ENCODE measurements at places on chromosomes 7 and 10.

DNA sequence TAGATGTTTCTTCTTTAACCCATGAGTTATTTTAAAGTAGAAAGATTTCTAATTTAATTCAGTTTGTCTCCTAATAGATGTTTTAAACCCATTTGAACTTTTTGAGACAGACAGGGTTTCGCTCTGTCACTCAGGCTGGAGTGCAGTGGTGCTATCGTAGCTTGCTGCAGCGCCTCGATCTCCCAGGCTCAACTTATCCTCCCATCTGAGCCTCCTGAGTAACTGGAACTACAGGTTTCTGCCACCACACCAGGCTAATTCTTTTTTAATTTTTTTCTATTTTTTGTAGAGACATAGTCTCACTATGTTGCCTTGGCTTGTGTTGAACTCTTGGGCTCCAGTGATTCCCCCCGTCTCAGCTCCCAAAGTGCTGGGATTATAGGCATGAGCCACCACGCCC is 53.0 kb upstream of the RAB18 start:
- DNase-seq = no peak

DNA sequence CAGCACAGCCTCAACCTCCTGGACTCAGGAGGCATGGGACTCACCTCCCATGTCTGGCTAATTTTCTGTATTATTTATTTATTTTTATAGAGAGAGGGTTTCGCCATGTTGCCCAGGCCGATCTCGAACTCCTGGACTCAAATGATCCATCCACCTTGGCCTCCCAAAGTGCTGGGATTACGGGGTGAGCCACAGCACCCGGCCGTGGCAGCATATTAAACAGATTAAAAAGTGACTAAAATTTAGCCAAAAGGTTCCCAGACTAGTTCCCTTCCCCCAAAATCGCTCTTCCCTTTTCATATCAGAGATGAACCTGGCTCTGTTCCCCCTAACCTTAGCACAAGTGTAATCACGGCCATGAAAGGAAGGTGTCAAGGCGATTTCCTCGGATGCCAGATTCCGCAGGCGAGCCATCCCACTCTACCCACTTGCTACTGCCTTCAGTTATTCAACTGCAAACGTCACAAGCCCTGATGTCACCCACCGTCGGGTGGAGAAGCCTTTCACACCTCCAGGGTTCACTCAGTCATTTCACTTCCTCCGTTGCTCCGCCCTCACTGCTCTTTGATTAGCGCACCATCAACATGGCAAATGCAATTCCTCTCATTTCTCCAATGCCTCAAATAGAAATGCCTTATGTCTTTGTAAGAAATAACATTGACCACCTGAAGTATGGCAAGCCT is 104.7 kb upstream of the RHEB start:
- DNase-seq = no peak

DNA sequence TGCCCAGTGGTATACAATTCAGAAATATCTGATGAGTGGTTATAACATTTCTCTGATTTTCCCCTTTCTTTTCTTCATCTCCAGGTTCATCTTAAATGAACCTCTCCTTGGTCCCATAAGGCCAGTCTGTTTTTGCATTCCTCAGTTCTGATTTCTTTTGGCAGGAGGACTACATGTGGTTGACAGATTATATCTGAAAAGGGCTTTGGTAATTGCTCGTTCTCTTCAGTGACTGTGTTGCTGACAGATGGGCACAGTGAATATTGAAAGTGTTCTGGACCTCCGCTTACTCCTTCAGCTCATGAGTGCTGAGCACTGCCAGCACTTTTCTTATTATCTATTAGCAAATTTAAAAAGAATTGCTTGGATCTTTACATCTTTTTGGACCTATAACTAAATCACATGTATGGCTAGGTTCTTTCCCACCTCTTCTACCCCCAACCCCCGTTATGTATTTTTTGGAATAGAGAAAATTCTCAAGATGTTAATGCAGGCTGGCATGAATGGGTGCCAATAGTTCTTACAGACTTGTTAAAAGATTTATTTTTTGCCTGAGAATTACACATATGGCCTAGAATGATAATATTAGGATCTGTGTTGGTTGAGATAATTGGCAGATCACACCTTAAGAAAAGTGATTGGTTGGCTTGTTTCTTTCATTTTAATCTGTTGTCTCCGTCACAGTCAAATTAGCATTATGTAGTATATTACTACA is 323.0 kb downstream of the EXOC4 start:
- no peak for DNase-seq

GRCh38 chr7:134414109-134414508 is 44.8 kb downstream of the AKR1B1 start:
- no peak for DNase-seq

- no peak for DNase-seq
Measured at GRCh38 chr10:125990974-125991373, 94.6 kb downstream of the FANK1 start.

- DNase-seq = no peak
Measured at GRCh38 chr7:81482600-81483186, 287.2 kb downstream of the HGF start.

GRCh38 chr10:86048973-86049372 is 317.6 kb downstream of the GRID1 start:
- no peak for DNase-seq

DNA sequence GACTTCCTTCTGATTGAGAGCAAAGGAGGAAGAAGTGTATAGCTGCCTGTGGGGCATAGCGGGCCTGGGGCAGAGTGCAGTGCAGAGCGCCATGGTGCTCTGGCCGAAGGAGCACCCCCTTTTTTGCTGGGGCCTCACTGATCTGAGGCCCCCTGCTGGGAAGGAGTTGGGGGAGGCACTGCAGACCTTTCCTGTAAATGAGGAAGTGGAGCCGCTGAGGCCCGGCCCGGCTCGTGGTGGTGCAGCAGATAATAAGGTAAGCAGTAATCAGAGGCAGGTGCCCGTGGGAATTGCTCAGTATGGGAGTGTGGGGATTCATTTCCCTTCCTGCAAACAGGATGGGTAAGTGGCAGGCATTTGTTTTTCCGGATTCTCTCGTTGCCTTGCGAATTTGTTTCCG is 373.7 kb upstream of the MKI67 start:
- DNase-seq = no peak

- peak; percentile 53 for DNase-seq
Measured at GRCh38 chr10:48658243-48658974, 26.3 kb upstream of the WDFY4 start.

DNA sequence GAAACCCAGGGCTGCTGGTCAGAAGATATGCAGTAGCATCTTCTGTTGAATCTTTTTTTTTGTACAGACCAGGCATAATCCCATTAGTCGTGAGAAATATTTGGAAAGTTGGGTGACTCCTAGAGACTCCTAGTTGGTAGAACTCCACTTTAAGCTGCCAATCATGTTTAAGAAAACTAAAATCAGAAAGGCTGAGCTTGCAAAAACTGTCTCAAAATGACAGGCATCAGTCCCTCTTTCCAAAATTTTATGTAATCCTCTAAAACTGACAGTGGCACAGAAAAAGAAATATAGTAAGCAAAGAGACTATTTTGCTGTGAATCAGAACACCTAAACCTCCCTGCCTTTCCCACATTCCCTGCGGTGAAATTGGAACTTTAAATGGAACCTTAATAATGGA is 568.5 kb downstream of the CCSER2 start:
- no peak for DNase-seq

- no peak for DNase-seq
Measured at GRCh38 chr10:69411476-69411875, 5.2 kb downstream of the TACR2 start.

DNA sequence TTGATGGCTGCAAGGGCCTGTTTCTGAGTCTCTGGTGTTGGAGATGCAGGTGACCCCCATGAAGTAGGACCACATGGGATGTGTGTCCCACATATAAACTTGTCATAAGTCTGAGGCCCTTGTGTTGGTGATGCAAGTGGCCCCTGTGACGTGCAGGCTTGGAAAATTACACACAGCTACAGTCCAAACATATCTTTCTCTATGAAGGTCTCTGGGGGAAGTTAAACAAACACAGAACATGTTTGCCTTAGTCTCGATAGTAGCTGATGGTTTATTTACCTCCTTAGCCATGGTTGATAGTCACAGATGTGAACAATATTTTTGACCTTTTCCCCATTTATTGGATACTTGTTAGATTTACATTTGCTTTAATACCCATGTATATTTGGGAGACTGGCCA is 64.7 kb downstream of the ADCY1 start:
- no peak for DNase-seq

DNA sequence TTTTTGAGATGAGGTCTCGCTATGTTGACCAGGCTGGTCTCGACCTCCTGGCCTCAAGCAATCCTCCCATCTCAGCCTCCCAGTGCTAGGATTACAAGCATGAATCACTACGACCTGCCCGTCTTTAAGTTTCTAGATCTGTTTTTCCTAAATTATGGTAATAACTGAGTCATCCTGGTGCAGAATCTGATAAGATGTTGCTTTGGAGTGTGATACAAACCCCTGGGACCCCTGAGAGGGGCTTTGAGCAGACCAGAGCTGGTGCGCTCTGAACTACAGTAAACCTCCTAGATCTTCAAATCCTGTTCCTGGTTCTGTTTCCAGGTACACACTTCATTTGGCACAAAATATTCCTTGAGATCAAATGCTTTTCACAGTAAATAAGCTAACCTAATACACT is 34.2 kb downstream of the RPP38 start:
- no peak for DNase-seq

DNA sequence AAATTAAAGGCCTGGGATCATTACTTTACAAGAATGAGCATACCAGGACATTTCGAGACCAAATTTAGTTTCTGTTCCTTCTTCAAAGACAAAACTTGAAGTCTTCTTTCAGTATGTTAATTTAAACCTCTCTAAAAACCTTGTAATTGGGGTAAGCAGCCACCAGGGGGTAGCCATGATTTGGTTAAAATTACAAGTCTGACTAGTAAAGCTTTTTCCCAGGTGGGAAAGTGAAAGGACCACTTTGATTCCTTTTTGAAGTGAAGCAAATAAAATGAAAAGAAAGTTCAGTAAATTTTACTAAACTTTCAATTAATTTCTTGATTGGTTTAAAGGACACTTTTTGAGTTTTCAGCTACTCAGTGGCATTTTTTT is 294.3 kb downstream of the BBS9 start:
- no peak for DNase-seq

DNA sequence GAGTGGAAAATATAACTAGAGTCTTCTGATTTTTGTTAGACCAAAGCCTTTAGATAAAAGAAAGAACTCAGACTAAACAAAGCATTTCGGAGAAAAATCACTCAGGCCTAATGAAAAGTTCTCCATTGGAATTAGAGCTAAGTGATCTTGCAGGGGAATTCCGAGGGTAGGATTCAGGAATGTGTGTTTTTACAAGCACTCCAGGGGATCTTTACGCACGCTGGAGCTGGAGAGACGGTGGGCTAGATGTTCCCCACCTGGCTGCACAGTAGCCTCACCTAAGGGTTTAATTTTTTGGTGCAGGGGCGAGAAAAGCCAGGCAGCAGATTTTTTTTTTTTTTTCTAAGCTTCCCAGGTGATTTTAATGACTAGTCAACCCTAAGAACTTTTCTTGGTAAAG is 7.9 kb upstream of the PAPSS2 start:
- no peak for DNase-seq

DNA sequence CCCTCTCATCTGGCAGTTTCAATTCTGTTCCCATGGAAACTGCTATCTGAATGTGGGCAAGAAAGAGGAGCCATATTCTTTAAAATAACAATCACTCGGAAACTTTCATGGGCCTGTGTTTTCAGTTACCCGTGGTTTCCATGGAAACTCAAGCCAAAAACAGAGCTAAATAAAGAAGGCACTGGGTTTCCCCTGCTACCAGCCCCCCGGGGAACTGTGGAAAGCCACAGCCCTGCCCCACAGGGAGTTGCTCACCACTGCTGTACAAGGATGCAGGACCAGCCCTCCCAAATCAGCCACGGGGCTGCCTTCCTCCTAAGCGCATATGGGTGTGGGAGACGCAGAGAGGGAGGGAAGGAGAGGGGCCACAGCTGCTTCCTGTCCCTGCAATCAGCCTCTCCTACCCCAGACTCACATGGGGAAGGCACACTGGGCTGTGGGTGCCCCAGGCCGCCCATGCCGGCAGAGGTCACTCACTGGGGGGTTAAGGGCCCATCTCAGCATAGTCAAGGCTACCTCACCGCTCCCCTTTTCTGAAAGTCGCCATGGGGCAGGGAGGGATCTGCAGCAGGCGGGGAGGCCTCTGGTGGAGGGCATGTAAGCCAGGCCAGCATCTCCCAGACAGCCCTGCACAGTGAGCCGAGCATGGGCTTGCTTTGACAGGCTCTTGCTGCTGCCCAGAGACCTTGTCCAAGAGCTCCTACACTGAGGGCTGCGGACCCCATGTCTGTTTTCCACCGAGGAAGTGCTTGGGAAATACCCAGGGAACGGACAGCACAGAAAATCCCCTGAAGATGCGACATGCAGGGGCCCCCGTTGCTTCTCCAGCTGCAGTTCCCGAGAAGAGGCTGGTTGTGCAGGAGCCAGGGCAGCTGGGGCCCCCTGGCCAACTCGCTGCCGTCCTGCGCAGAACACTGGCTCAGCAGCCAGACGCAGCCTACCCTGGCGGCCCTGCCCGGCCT is 157.3 kb upstream of the PPP2R2D start:
- DNase-seq = peak; percentile 58

DNA sequence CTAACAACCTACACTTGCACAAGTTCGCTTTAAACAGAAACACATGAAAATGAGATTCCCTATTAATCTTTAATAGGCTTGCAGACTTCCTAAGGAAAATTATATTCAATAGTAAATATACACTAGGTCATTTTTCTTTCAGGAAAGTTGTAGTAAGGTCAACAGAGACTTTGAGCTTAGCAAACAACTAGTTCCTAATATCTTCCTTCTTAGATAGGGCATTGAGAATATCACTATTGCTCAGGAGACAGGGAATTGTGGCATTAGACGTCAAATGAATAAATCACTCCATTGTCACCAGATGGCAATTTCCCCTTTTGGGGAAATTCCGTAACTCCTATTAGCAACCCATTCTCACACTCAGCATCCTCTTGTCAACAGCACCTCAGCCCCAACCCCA is 164.9 kb downstream of the GFRA1 start:
- no peak for DNase-seq

GRCh38 chr10:61609701-61610100 is 53.0 kb upstream of the CABCOCO1 start:
- no peak for DNase-seq

- no peak for DNase-seq
Measured at GRCh38 chr10:93333278-93333978, 148.7 kb downstream of the MYOF start.

DNA sequence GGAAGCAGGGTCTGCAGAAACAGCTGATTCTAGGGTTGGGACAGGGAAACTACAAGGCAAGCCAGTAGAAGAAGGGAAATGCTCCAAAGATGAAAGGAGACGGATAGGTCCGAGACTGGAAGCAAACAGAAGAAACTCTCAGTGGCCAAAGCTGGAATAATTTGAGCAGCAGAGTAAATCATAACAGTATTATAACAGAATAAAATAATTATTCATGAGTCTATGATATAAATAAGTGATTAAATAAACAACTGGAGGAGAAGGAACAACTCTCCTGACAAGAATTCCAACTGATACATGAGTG is 27.6 kb downstream of the EZH2 start:
- DNase-seq = no peak

- DNase-seq = no peak
Measured at GRCh38 chr7:150744041-150744656, 6.9 kb downstream of the GIMAP5 start.

- DNase-seq = no peak
Measured at GRCh38 chr10:118445535-118445934, 103.4 kb upstream of the FAM204A start.

GRCh38 chr10:19468413-19468812 is 347.8 kb upstream of the PLXDC2 start:
- no peak for DNase-seq

Measured in activated naive CD8-positive, alpha-beta T cell treated with anti-CD3 and anti-CD28 coated beads for 36 hours (primary cell).